ENCODE measurements at places on chromosomes 2 and 18. TPM values are rescaled to one million over a fixed set of nuclear protein-coding genes. Genes with fewer than 3 reads are reported as not detected.

RPIA gene
- 29.7 TPM for total RNA-seq

KLF11 gene
- total RNA-seq = 11.9 TPM

ALPI gene
- 24.4 TPM for total RNA-seq

PKDCC gene
- total RNA-seq = 80.7 TPM

MYL12A gene
- 345 TPM for total RNA-seq
